H9 (cell line): ENCODE measurements at places on chromosomes 3 and 15.

DNA sequence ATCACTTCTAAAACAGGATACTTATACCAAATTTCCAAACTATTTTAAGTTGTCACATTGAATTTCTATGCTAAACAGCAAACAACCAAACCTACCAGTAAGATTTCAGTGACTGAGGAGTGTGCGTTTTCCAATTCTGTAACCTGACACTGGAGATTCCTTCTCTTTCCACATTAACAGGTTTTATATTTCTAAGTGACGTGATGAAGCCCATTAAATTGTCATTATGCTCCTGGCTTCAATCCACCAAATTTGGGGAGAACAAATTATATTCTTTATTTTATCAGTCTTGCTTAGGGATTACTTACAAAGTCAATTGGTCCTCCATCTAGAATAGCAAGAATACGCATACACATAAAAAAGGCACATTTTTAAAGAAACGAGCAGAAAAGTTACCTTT lies 764.8 kb upstream of the NR2F2 start:
- no peak overlapping the region for H3K4me3 ChIP-seq
- H3K36me3 ChIP-seq: no peaks in the 10 kb centered on the region
- no peak for DNase-seq

GRCh38 chr3:49098429-49098828 lies 4.6 kb upstream of the QRICH1 start:
- no peak overlapping the region for H3K4me3 ChIP-seq
- H3K36me3 ChIP-seq: peaks cover 72% of the 10 kb centered on the region
- no peak overlapping the region for H3K27ac ChIP-seq
- no peaks in the 10 kb centered on the region for H3K4me1 ChIP-seq
- no peaks in the 10 kb centered on the region for H3K27me3 ChIP-seq

DNA sequence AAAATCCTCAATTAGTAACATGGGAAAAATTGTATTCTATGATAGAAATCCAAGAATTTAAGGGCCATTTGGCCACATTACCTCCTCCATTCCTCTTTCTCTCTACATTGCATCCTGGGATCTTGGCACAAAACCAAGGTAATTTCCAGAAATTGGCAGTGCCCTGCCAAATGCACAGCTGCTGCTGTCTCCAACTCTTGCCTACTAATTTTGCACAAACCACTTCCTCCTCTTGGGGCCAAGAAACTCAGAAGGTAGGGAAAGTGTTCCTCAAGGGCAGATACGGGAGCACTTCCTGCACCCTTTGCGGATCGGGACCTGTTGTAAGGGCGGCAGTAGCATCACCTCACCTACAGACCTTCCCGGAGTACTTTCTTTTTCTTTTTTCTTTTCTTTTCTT lies 57.8 kb downstream of the MAP3K13 start:
- no peaks in the 10 kb centered on the region for H3K4me1 ChIP-seq
- DNase-seq: no peak
- H3K4me3 ChIP-seq: no peak overlapping the region

- no peaks in the 10 kb centered on the region for H3K36me3 ChIP-seq
- DNase-seq: no peak
- no peaks in the 10 kb centered on the region for H3K27me3 ChIP-seq
- H3K4me3 ChIP-seq: no peak overlapping the region
Measured at GRCh38 chr15:69661446-69661845, 208.8 kb downstream of the RPLP1 start.

DNA sequence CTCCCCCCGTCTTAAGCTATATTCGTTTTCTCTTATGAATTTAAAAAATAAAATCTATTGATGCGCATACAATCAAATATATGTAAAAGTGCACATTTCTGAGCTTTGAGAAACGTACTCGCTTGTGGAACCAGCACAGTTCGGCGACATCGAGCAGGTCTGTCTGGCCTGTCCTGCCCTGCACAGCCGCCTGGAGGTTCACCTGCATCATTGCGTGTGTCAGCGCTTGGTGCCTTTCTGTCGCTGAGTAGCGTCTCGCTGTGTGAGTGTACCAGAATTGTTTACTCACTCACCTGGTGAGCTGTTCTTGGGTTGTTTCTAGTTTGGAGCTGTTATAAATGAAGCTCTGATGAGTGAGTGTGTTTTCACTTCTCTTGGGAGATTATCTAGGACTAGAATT lies 104.0 kb downstream of the VGLL4 start:
- no peaks in the 10 kb centered on the region for H3K27me3 ChIP-seq
- no peaks in the 10 kb centered on the region for H3K36me3 ChIP-seq
- H3K4me3 ChIP-seq: no peak overlapping the region
- no peak overlapping the region for H3K27ac ChIP-seq
- no peak for DNase-seq
- H3K4me1 ChIP-seq: no peaks in the 10 kb centered on the region

DNA sequence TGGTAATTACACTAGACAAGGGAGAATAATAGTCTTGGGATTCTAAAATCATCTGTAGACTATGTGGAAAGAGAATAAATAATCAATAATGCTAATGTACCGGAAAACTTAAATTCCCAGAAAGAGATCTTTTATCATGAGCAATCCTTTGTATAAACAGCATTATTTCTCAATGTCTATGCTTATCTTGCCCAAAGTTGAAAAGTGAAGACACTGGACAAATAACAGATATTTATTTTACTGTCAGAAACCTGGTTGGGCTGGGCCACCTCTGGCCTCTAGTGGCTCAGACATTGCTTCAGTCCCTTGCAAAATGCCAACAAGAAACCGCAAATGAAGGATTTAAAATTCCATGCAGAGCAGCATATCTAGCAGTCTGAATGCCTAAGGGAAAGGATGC lies 409.9 kb downstream of the FHIT start:
- H3K27me3 ChIP-seq: no peaks in the 10 kb centered on the region
- H3K4me3 ChIP-seq: no peak overlapping the region
- no peaks in the 10 kb centered on the region for H3K36me3 ChIP-seq
- H3K27ac ChIP-seq: no peak overlapping the region
- no peak for DNase-seq
- no peaks in the 10 kb centered on the region for H3K4me1 ChIP-seq

GRCh38 chr15:85618956-85619491 lies 175.7 kb downstream of the KLHL25 start:
- H3K27me3 ChIP-seq: no peaks in the 10 kb centered on the region
- H3K4me1 ChIP-seq: peaks cover 14% of the 10 kb centered on the region
- H3K4me3 ChIP-seq: no peak overlapping the region
- peak; percentile 56 for DNase-seq
- H3K36me3 ChIP-seq: no peaks in the 10 kb centered on the region

GRCh38 chr15:71730277-71731144 lies 79.8 kb upstream of the NR2E3 start:
- H3K36me3 ChIP-seq: no peaks in the 10 kb centered on the region
- no peak overlapping the region for H3K4me3 ChIP-seq
- H3K4me1 ChIP-seq: no peaks in the 10 kb centered on the region
